ENCODE measurements at places on chromosomes 6 and 20. TPM values are rescaled to one million over a fixed set of nuclear protein-coding genes. Genes with fewer than 3 reads are reported as not detected.

DNA sequence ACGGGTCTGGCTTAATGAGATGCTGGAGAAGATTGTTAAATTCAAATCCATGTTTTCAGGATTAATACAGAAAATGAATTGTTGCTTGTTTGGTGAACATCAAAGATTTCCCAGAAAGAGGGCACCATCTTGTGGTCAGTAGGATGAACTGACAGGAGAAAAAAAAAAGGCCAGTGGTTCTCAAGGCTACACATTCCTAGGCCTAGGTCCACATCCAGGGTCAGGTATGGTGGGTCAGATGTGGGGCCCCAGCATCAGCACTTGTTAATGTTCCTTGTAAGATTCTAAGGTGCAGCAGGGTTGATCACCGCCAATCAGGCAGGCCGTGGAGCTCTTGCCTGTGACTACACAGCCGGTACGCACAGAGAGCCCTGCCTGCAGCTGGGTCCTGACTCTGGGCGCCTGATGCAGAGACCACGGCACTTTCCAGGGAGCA lies 34.0 kb upstream of the FOXO3 start:
- DNase-seq, result no peak

DNA sequence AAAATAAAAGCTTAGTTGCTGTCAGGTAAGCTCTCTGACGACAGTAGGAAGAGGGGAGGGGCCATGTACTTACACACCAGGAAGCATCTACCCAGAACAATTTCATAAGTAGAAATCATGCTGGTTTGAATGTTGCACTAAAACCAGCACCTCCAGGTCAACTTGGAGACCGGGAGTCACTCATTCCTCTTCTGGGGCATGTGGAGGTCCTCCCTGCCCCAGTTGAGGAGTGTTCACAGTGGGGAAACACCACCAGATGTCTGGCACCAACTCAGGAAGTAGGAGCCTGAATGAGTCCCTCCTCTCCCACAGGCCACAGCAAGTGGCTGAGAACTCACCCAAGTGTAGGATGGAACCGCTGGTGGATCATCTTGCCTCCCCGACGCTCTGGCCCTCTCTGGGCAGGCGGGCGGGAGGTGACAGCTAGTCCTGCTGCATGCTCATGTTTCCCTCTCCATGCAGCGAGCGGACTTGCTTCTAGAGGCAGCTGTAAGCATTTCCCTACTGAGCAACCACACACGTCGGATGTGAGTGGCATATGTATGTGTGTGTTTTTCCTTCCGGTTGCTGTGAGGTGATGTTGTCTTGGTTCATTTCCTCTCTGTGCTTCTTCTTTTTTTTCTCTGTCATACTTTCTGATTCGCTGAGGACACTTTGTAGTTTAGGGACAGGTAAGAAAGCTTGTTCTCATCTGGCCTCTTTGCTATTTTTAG lies 149.5 kb upstream of the NEDD9 start:
- DNase-seq, result no peak

WFDC5 gene
- 0.51 TPM for total RNA-seq

RAD21L1 gene
- total RNA-seq, result not detected

KIF13A gene
- 84.2 TPM for total RNA-seq

BTN1A1 gene
- total RNA-seq, result not detected
